ENCODE measurements at places on chromosomes 7 and 10.

- DNase-seq: no peak
Observed at GRCh38 chr10:9986786-9987185, 1030.9 kb upstream of the CELF2 start.

- no peak for DNase-seq
Observed at GRCh38 chr7:117816727-117817126, 56.5 kb downstream of the CTTNBP2 start.

- DNase-seq: no peak
Observed at GRCh38 chr7:30888747-30889146, 22.9 kb upstream of the AQP1 start.

DNA sequence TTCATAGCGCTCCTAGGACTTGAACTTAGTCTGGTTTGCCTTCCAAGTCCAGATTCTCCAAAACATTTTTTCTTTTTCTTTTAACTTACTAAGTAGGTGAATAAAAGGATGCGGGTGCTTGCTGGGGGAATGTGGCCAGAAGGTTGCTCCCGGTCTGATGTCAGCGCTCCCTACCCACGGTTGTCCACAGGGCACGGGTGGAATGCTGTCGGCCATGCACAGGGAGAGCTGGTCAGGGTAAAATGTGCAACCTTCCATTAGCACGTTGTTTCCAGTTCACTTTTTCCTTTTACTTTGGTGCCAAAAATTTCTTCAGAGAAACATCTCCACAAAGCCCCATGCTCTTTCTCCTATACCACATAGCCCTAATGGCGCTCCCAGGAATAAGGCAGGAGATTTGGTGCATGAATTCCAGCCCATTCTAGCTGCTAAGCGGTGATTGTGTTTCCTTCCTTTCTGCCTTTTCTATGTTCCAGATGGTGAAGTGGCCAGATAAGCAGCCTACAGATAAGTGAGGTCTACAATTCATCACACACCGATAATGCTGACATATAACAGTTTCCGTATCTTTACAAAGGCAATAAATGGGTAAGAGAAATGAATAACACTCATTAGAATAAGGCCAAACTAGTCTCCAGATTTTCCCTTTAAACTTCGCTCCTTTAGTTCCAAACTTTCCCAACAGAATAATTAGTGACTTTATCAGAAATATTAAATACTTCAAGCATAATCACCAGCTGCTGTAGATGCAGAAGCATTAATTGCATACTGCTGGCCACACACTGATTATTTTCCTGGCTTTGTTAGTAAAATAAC is 138.3 kb upstream of the FGFR2 start:
- no peak for DNase-seq

DNA sequence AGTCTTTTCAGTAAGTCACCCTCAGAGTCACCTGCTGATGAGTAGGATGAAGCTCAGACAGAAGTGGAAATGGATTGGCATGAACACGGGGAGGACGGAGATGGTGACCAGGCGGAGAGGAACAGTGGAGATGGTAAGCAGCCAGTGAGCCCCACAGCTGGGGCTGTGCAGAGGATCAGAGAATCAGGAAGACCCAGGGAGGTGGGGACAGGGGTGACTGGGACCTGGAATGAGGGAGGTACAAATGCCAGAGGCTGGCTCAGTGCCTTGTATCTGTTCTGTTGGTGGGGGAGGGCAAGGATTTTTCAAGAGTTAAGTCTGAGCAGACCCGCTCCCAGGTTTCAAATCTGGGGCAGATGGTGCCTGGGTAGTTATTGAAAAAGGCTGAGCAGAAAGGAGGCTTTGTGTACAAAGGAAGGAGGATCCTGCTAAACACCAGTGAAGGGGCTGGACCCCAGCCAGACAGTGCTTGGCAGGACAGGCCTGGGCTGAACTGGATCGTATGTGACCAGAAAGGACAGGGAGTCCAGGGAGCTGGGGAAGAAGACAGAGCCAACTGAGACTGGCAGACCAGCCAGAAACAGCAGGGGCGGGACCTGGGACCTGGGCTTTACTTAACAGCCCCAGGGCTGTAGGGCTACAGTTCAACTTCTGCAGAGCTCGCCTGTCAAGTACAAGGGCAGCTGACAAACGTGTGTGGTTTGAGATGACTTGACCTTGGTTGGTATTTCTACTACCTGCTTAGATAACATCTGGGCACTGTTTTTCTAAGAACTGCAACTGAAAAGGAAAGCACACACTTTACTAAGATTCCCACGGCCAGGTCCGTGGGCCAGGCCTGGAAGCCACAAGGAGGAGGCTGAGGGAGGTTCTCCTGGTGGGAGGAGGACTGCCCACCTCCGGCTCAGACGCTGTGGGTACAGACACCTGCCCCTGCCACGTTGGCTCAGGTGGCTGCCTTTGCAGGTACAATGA is 13.2 kb upstream of the FRMPD2 start:
- no peak for DNase-seq

- no peak for DNase-seq
Observed at GRCh38 chr7:115289971-115290370, 368.1 kb downstream of the MDFIC start.

GRCh38 chr10:99375426-99375825 is 46.3 kb downstream of the CNNM1 start:
- no peak for DNase-seq

DNA sequence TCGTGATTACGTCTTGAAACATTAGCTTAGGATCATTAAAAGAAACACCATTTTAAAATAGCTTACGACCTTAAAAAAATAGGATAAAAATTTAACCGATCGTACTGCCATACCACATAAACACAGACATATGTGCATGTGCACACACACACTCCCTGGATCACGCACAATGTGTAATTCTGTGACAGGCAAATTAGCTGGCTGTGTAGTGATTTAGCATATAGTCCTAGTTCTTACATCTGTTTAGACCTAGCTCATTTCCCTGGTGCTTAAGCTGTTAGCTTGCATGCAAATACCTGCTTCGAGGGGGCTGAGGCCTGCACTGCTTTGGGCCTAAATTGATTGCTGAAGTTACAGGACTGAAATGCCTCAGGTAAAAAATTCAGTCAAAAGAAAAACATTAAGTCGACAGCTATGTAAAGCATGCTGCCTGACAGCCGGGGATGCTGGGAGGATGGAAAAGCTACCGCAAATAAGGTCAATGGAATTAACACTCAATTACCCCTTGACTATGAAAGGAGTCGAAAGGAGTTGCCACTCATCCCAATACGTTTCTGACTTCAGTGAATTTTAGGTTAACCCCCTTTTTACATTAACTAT is 267.1 kb upstream of the FZD8 start:
- no peak for DNase-seq

DNA sequence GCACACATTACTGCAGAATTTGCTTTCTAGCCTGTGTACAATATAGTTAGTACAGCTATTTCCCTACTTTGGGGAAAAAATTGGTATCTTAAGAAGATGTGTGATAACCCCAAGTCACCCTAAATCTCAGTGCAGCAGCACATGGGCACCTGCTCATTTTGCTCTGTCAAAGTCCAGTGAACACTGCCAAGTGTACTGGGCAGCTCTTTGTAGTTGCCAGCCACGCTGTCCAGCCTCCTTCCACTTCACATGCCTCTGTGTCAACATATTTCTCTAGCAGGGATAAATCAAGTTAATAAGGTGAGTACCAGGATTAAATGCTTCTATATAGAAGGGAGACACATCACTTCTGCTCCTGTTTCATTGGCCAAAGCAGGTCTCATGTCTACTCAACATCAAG is 87.1 kb upstream of the CDC14C start:
- no peak for DNase-seq

- DNase-seq: no peak
Observed at GRCh38 chr10:1644191-1644711, 93.1 kb downstream of the ADARB2 start.

- DNase-seq: no peak
Observed at GRCh38 chr10:36669615-36670352, 455.6 kb upstream of the ANKRD30A start.

DNA sequence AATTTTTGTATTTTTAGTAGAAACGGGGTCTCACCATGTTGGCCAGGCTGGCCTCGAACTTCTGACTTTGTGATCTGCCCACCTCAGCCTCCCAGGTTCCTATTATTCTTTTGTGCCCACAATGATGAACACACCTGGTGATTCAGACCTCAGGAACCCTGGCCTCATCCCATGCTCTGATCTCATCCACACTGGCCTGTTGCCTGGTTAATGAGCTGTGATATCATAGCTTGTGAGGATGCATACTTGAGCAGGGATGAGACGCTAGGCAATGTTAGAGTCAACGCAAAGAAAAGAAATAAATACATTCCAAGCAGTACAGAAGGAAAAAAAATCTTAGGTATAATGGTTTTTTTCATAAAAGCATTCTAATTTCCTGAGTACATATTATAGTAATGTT is 82.4 kb upstream of the RNF32 start:
- DNase-seq: no peak

DNA sequence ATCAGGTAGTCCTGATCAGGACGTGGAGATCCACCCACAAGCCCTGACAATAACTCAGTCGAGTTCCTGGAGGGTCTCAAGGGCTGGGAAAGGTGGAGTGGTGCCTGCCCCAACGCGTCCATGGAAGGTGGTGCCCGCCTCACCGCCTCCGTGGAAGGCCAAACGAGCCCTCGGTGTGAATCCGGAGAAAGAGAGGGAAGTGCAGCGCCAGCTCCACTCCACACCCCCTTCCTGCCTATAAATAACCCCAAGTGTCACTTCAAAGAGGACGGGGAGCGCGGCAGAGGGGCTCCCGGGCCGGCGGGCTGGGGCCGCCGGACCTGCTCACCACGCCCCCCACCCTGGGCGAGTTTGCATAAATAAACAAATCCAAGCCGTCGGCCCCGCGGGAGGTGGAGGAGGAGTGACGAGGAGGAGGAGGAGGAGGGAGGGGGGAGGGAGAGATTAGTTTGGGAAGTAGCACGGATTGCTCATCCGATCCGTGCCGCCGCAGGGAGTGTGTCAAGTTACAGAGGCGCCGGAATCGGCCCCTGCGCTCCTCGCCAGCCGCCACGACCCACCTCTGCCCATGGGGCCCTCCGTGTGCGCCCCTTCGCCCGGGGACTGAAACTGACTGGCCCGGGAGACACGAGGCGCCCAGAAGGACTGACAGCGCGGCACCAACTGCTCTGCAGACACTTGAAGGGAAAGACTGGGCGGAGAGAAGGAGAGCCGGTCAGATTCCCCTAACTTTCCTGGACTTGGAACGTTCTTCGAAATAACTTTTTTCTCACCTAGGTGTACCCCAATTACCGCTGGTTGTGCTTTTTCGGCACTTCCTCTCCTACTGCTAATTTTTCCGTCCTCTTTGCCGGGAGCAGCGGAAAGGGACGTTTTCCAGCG is at the start of gene COL13A1:
COL13A1 (plus strand) TSS at position 473 of the 882 bp plus-strand sequence. CDS start 518 bp downstream, outside the sequence.
- no peak for DNase-seq

GRCh38 chr10:85532773-85533172 is 833.8 kb downstream of the GRID1 start:
- DNase-seq: no peak

GRCh38 chr10:75356484-75356883 is 45.1 kb downstream of the ZNF503 start:
- DNase-seq: no peak

DNA sequence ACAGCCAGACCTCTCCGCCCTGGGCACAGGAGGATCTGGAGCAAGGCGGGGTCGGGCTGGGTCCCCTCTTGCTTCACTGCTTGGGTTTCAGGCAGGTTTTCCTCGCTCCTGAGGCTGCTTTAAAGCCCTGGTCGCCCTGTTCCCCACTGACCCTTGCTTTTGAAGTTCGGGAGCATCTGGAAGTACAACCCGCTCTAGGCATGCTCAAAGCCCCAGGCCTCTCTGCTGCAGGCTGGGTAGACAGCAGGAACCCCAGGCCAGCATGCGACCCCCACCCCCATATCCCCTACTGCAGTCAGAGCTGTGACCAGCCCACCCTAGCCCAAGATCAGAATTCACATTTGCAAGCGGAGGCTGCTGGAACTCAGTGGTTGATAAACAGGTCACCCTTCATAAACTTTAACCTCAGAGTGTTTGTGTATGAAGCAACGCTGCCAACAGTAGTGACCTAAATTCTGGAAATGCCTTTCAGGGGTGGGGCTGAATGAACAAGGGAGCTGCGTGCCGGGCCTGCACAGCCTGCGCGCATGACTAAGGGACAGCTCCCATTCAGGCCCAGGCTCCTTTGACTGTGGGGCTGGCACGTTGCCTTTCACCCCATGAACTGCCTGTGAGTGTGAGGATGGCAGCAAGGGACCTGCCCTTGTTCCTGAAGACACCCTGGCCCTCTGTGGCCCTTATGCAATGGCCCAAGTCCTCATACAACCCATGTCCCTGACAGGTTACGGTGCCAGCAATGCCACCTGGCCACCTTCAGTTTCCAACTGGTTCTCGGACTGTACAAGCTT is 52.5 kb downstream of the PROSER2 start:
- peak; percentile 7 for DNase-seq

DNA sequence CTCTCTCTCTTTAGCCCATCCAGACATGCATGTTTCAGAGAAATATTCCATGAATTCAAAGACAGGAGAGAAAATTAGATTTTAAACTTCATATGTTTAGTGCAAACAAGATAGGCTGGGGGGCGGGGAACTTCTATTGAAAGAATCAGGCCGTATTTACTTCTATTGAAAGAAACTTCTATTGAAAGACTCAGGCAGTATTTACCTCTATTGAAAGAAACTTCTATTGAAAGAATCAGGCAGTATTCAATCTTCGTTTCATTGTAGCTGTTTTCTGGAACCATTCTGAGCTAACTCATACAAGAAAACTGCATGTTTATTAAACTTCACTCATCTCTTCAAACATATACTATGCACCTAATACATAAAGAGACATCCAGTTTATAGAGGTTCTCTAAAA is 123.1 kb downstream of the TYW1B start:
- no peak for DNase-seq

- DNase-seq: no peak
Observed at GRCh38 chr7:144670218-144670617, 165.6 kb downstream of the TPK1 start.

DNA sequence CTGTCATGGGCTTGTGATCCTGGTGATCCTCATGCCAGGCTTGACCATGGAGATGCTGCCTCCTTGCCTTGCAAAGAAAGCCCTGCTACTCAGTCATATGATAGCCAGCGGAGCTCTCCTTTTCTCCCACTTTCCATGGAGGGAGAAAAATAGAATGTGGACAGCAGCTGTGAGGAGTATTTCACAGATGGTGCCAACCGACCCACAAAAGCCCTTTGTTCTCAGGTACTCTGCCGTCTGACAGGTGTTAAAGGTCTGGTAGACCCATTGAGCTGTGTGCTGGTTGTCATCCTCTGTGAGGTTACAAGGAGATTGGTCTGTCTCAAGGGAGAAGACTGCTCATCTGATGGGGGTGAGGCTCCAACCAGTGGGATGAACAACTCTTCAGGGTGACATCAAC is 29.5 kb upstream of the COBL start:
- DNase-seq: no peak

- no peak for DNase-seq
Observed at GRCh38 chr7:6294839-6295238, 22.4 kb upstream of the CYTH3 start.
